HepG2 (cell line): ENCODE measurements at places on chromosomes 7 and 10. TPM values are rescaled to one million over a fixed set of nuclear protein-coding genes. Genes with fewer than 3 reads are reported as not detected.

- no peak overlapping the region for H3K27ac ChIP-seq
- no peaks in the 10 kb centered on the region for H3K36me3 ChIP-seq
- peaks cover 3% of the 10 kb centered on the region for H3K27me3 ChIP-seq
- no peak overlapping the region for H3K4me3 ChIP-seq
- H3K4me1 ChIP-seq: peaks cover 12% of the 10 kb centered on the region
- no peak for DNase-seq
Observed at GRCh38 chr7:159128767-159129166, 15.9 kb downstream of the VIPR2 start.

- no peaks in the 10 kb centered on the region for H3K27me3 ChIP-seq
- no peaks in the 10 kb centered on the region for H3K36me3 ChIP-seq
- no peak overlapping the region for H3K4me3 ChIP-seq
Observed at GRCh38 chr7:50155755-50156154, 62.7 kb upstream of the ZPBP start.

GRCh38 chr10:43076876-43077420, at the start of gene RET:
RET (plus strand) TSS chr10:43077069; CDS start chr10:43077259, 190 bp downstream.
- DNase-seq: no peak
- no peaks in the 10 kb centered on the region for H3K36me3 ChIP-seq
- H3K27me3 ChIP-seq: peaks cover 45% of the 10 kb centered on the region
- no peak within 1 kb of the TSS for H3K4me3 ChIP-seq

The ZNF138 gene
- 5.8 and 7.6 TPM in 2 replicates for total RNA-seq
